ENCODE measurements at places on chromosomes 7 and 10.

- DNase-seq, result no peak
These were observed 60.3 kb upstream of the LYZL1 start for GRCh38 chr10:29228562-29228961.

DNA sequence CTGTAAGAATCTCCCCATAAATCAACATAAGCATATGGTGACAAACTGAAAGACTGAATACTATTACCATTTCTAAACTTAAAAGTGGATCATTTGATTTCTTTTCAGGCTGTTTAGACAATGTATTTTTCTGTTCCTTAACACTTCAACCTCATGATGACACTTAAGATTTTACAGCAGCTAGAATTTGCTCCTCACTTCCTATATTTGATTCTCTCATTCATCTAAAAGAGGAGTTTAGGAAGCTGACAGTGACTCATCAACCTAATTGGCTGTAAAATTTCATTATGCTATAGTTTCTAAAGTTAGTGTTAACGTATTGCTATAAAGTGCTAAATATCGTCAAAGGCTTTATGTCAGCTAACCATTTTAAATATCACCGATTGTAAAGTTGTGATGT is 478.7 kb downstream of the GRM8 start:
- no peak for DNase-seq

GRCh38 chr10:23192712-23193434 is 761 bp downstream of the PTF1A start:
- no peak for DNase-seq

DNA sequence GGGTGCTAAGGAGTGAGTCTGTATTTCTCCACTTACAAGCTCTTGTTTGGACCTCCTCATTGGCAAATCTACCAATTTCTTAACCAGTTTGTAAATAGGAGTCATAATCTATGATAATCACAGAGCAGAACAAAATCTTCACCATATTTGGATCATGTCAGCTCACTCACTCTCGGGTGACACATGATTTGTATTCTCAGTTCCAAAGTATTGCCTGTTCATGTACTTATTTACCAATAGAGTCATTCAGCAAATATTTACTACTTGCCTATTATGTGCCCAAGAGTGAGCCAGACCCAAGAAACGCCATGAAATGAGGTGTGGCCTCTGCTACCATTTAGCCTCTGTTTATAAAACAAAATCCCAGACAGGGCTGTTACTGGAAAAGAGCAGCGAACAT is 114.8 kb downstream of the TSPAN12 start:
- DNase-seq, result no peak

- DNase-seq, result no peak
These were observed 654.0 kb downstream of the KCNMA1 start for GRCh38 chr10:76983624-76984023.

DNA sequence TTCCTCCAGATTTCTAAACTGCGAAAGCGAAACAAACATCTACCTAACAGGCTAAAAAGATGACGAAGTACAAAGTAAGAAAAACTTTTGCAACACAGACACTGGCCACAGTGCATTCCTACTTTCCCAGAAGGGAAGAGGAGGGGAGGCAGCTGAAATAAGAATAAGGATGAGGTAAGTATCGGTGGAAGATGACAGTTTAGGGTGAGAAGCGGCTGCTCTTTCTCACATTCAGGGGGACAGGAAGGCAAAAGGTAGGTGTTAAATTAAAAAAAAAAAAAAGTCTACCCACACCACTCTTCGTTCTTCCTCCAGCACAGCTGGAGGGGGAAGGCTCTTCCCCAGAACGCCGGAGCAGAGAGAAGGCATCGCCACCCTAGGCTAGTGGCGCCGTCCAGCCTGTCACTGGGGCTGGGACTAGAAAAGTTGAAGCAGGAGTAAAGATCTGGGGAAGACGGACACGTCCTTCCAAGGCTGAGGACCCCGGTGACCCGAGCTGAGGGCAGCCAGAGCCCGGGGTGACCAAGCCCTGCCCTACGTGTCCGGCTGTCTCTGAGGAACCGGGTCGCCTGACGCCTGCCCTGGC is 846 bp downstream of the DNAJC1 start:
- no peak for DNase-seq

- DNase-seq, result no peak
These were observed 63.1 kb downstream of the TLL2 start for GRCh38 chr10:96450529-96451207.

- DNase-seq, result no peak
These were observed 173.3 kb downstream of the RAPGEF5 start for GRCh38 chr7:22183522-22184280.

DNA sequence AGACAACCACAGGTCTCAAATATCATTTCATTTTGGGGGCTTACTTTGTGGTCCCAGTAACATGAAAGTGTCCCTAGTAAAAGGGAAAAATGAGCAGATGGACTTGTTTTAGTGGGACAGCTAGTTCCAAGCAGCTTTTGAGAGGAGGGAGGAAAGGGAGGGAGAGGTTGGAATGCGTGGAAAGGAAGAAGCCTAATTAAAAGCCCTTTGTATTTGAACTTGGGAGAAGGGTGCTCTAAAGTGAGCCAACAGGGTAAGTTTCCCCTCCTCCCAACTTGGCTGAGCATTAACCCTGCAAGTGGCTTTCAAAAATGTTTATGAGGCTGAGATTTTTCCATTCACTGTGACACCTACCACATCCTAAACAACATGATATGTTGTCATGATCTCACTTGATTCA is 38.8 kb upstream of the LYZL1 start:
- no peak for DNase-seq

- no peak for DNase-seq
These were observed 590.6 kb upstream of the C7orf33 start for GRCh38 chr7:147999962-148000361.

DNA sequence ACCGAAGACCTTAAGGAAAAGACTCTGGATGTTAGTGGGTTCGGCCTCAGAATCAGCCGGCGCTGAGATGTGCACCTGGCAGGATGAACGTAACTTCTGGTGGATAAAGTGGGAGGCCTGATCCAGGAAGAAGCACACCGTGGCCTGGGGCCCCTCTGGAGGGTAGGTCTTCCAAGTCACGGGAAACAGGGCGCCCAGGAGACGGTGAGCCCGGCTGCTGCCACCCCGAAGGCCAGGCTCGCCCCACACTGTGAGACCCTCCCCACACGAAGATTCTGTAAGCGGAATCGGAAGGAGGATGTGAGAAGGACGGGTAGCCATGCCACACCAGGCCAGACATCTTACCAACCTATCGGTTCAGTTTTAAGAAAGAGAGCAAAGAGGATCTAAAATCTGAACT is 279.0 kb downstream of the DNAJB6 start:
- DNase-seq, result no peak

DNA sequence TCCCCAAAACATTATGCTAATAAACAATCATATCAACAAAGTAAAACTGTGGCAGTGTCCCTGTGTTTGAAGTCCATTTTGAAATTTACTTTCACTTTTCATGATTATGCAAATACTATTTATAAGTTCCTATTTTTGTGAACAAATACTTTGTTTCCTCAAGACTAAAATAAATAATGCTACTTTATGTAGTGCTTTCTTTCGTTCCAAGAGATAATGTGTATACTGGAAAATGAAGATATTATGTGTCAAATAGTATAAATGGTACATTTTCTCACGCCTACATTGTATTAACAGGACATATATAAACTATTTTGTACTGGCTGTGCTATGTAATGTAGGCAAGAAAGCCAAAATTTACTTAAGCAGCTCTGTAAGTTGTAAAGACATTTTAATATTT is 136.3 kb downstream of the MALRD1 start:
- DNase-seq, result no peak

DNA sequence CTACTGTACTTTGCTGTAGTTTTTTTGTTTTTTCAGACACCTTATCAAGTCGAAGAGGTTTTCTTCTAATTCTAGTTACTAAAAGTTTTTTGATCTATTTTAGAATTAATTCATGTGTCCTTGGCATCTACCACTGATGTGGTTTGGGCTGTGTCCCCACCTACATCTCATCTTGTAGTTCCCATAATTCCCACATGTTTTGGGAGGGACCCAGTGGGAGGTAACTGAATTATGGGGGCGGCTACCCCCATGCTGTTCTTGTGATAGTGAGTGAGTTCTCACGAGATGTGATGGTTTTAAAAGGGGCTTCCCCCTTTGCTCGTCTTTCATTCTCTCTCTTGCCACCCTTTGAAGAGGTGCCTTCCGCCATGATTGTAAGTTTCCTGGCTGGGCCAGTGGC is 154.6 kb upstream of the EEPD1 start:
- DNase-seq, result no peak

DNA sequence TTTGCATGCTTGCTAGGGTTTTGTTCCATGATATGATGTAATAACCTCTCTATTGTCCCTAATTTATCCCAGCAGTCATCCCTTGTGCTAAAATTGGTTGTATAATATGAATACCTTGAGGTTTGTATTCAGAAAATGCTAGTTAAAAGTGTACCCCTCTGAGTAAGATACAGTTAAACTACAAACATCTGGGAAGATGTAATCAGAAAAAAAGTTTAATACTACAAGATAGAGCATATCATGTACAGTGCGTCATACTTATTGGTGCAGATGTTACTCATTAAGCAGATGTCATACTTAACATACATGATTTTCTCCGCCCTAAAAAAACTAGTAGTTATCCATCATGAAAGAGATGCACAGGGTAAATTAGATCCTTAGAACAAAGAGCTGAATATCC is 336.1 kb upstream of the KCND2 start:
- no peak for DNase-seq

- DNase-seq, result no peak
These were observed 57.9 kb downstream of the GATA3 start for GRCh38 chr10:8112230-8112905.

DNA sequence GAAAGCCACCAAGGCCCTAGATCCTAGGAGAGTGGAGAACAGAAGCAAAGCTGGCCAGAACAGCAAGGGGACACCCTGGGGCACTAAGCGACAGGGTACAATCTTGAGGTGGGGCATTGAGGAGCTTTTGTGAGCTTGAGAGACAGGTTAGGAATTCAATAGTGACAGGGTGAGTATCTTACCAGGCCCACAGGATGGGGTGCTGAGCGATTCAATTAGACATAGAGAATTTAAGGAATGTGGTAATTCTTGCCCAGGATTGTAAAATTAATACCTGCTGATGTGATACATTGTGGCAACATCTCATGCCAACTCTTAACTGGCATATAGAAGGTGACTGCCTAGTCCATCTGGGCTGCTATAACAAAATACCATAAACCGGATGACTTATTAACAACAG is 14.0 kb downstream of the RBP3 start:
- DNase-seq, result no peak

DNA sequence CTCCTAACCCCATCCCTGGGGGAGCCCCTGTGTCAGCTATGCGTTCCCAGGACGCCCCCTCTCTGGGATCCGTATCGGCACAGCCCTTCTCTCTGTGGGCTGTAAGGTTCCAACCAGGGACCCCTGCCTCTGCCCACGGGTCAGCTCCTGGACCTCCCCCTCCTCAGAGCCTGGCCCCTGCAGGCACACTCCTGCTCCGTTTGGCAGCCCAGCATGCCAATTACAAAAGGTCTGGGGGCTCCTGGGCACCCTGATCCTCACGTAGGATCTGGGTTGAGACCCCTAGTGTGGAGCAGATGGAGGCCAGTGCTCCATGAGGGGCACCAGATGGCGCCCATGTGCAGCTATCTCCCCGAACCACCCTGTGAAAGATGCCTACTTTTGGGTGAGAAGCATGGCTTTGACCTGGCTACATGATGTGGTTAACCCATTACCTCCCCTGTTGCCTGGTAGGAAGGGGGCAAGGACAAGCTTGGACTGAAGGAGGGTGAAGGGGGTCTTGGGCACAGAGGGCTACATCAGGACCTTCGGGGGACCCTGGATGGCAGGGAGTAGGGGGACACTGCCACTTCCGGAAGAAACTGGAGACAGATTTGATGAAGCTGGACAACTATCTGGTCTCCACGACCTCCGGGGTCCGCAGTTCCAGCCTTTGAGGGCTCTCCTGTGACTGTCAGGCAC is 9.0 kb downstream of the TACR2 start:
- no peak for DNase-seq

DNA sequence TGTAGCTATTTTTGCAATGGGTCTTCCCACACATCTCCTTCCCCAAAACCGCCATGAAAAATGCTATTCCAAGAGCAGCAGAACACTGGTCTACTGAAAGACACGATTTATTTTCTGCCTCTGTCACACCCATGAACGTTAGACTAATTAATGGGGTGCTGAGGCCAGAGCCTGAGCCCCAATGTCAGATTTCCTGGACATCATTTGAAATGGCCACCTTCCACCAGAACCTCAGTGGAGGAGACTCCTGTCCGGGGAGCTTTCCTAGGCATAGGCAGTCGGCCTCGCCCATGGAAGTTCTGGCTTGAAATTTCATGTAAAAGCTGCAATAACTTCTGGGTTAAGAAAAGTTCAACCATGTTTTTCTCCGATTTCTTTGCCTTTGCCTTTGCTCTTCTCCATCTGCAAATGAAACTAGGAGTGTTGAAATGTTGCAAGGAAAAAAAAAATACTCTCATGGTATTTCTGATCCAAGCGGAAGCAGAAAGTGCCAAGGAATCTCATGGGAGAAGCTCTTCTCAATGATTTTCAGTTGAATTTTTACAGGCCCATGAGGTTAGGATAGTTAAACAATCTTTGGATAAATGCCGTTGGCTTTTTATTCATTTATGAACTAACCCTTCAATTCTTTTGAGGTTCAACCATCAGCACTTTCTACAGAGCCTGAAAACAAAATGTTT is 570.8 kb upstream of the MGMT start:
- DNase-seq, result no peak

GRCh38 chr10:3217301-3217700 is 44.7 kb upstream of the PITRM1 start:
- DNase-seq, result no peak

DNA sequence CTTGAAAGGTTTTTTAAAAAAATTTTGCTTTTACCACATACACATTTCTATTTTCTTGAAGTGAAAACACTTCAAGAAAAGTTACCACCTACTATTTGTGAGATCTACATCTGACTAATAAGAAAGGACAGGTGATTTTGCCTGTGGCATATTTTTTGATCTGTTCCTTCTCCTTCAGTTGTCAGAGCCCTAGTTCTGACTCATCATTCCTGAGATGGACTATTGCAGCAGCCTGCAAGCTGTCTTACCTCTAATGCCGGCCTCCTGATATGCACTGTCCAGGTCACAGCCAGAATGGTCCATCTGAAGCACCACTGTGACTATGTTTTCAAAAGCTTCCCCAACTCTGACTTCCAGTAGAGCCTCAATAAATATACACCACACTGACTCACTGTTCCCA is 28.2 kb upstream of the ANK3 start:
- DNase-seq, result no peak

DNA sequence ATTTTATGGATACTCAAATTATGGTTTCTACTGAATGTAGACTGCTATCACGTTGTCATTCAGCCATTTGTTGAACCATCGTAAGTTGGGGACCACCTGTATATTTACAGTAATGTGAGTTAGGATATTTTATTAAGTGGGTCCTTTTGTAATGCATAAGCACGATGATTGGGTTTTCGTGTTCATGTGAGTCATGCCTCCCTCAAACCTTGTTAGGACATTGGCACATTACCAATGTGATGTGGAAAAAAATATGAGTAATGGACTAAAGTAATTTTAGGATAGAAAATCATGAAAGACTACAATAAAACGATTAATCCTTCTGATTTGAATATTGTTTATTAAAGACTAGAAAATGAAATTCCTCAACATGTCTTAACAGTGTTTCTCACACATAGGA is 8.7 kb downstream of the SMC3 start:
- no peak for DNase-seq

GRCh38 chr7:45402480-45403218 is 171.5 kb upstream of the ADCY1 start:
- no peak for DNase-seq

- DNase-seq, result no peak
These were observed 119.9 kb downstream of the HPSE2 start for GRCh38 chr10:99115703-99116102.

- DNase-seq, result no peak
These were observed 101.3 kb downstream of the CHRM2 start for GRCh38 chr7:136969761-136970160.

Data from mesothelial cell of epicardium (in vitro differentiated cells).